ENCODE measurements at places on chromosomes 12 and 14.

DNA sequence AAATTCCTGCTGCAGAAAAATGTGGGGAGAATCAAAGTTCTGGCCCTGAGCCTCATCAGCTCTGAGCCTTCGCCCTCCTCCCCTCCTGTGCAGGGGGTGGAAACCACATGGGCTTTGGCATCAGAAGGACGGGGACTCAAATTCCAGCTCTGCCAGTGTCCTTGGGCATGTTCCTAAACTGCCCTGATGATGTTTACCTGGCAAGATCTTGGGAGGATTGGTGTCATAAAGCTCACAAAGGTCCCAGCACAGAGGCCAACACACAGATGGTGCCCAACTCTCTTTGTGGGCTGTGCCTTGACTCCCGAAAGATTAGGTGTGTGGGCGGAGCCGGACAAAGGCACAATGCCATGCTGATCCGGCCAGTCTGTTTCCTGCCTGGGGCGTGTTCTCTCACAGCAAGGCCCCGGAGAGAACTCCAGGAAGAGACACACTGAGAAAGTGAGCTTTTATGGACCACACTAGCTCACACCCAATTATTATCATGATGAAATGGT is 20.5 kb upstream of the CLMN start:
- no peak for DNase-seq

DNA sequence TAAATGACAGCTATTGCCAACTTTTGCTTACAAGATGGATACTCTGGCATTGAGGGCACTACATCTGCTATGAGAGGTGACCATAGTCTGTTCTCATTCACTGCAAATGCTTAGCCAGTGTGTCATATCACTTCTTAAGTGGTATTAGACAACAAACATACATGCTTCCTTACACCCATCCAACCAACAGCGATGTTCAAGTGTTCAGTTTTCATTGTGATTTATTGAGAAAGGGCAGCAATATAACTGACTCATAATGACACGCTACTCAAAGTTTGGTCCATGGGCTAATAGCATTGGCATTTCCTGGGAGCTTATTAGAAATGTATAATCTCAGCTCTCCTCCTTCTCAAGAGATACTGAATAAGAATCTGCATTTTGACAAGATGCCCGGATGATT is 181.7 kb downstream of the NPAS3 start:
- no peak for DNase-seq

- no peak for DNase-seq
Observed at GRCh38 chr12:25328072-25328712, 77.5 kb upstream of the KRAS start.

DNA sequence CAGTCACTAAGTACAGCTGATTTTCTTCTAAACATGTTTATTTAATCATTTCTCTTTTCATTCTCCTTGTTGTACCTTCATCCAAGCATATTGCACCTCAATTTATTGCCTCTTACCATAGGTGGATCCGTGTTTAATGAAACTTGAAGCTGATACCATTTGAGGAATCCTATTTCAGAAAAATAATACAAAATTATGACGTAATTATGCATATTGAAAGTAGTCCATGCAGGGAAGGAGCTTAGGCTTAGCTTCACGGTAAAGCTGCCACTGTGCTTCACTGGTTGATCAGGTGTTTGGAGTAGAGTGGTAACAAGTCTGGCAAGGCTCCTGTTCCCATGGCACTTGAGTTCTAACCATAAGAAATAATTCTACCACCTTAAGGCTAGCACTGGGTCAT is 61.0 kb upstream of the CLEC14A start:
- no peak for DNase-seq

DNA sequence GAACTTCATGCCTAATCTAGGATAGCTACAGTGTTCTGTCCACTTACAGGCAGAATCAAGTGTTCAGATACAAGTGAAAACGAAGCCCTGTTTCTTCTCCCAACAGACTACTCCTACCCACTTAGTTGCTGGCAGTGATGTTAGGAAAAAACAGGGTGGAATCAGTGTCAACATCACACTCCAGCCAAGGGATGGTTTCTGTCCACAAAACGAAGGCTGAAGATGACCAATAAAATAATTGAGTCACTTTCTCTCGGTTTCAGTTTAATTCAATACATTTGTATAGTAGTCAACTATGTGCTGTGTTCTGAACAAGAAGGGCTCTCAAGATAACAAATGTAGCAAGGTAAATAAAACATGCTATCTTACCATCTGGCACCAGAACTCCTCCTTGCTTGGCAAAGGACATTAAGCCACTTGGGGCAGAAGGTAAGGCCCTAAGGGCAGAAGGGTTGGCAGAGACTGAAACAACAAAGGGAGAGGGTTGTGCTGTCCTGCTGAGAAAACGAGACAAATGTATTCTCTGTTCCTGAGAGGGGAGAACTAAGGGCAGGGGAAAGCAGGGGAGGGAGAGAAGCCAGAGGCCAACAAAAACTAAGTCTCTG is 393.6 kb downstream of the DPF3 start:
- DNase-seq: no peak

GRCh38 chr14:104932676-104933631 is 8.3 kb downstream of the PLD4 start:
- DNase-seq: peak; percentile 89

DNA sequence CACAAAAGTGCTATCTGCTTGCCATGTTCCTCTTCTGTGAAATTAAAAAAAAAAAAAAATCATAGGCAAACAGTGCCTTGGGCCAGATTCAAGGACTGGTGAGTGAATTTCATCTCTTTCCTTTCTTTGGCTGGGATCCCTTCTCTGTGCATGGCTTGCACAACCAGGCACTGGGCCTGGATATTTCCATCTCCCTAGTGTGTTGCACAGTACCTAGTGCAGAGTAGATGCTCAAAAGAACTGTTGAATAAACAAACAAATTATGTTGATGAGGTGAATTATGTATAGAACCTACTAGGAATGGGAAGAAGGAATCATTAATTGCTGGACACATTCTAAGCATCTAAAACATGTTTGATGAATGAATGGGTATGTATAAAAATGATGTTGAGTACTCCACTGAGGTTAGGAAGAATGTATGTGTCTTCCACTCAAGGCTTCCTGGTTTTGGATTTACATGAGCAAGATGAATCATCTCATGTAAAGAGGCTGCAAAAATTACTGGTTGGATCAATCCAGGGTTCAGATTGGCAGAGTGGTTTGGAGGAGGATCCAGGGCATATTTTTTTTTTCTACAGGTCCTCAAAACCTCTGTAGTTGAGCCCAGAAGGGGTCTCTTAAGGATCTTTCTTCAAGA is 93.2 kb downstream of the EMP1 start:
- DNase-seq: no peak

GRCh38 chr14:105325303-105325702 is 10.8 kb downstream of the PACS2 start:
- no peak for DNase-seq

- DNase-seq: no peak
Observed at GRCh38 chr12:109503611-109504010, 26.2 kb downstream of the UBE3B start.

DNA sequence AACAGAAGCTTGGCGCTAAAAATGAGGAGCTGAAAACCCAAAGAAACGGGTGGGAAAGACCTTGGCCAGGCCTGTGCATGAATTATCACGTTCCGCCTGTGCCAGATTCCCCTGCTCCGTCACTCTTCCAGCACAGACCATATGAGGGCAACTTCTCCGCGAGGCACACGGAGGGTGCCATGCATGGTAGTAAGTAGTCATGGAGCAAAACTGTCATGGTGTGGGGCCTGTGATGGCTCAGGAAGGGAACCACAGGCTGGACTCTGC is 148.2 kb downstream of the ANO2 start:
- no peak for DNase-seq

- peak; percentile 31 for DNase-seq
Observed at GRCh38 chr14:64465191-64465822, at the start of gene AKAP5. Gene AKAP5 (plus strand): TSS chr14:64465499. CDS start chr14:64468395, 2,896 bp downstream.

- DNase-seq: no peak
Observed at GRCh38 chr12:121043067-121043466, 4.0 kb upstream of the OASL start.

DNA sequence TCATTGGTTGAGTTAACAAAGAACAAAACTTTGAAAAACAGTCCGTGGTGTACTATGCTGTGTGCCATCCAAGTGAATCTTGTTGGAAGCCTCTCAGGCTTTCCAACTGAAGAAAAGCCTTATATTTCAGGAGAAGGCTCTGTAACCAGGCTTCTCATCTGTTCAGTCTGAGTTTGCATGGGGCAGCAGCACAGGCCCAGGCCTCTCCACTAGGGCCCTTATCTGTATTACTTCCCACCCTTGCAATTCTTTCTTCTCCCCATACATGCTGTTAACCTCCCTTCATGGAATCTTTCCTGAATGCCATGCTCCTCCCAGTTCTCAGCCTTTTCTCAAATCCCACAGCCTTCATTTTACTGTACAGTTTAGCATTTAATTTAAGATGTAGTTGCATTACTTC is 28.3 kb downstream of the FRMD6 start:
- no peak for DNase-seq

DNA sequence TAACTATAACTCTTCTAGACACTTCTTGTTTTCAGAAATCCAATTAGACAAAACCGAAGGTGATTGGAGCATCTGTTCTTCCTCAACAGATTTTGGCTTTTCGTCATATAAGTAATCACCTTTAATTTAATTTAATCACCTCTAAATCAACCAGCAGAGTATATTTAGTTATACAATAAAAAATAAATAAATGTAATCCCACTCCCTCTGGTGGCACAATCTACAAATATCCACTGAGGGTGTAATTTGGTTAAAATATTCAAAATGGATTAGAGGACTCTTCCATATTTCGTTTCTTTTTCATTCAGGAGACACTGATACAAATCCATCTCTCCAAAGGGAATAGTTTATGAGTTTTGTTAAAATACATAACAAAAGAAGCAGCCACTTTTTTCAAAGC is 18.3 kb upstream of the SLC35F4 start:
- DNase-seq: no peak

DNA sequence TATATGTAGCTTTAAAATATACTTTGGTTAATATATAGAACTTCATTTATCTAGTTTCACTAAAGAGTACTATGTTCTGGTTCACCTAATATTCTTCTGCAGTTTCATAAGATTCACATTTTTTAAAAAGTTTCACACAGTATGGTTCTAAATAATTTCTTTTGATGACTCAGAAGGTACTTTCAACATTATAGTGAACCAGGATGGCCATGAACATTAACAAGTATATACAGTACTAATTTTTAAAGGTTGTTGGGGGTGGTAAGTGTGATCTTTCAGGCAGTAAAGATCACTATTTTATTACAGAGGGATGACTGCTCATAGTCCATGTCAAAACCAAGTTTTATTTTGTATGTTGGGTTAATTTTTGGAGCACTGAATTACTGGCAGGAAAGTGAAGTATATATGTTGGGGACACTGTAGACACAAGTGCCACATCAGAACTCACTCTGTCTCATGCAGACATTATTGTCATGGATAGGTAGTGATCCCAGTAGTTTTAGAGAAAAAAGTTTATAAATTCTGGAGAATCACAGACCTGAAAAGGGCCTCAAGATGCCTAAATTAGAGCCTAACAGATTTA is 60.0 kb downstream of the DCAF5 start:
- DNase-seq: no peak

DNA sequence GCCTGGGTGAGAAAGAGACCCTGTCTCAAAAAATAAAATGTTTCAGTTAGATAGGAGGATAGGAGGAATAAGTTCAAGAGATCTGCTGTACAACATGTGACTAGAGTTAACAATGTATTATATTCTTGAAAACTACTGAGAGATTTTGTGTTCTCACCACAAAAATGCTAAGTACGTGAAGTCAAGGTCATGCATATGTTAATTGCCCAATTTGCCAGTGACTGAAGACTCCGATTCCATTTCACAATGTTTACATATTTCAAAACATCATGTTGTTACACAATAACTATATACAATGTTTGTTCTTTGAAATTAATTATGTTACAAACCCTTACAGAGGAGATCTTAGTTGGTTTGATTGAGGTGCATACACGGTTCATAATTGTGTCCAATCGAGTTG is 52.1 kb downstream of the SLC15A4 start:
- no peak for DNase-seq

DNA sequence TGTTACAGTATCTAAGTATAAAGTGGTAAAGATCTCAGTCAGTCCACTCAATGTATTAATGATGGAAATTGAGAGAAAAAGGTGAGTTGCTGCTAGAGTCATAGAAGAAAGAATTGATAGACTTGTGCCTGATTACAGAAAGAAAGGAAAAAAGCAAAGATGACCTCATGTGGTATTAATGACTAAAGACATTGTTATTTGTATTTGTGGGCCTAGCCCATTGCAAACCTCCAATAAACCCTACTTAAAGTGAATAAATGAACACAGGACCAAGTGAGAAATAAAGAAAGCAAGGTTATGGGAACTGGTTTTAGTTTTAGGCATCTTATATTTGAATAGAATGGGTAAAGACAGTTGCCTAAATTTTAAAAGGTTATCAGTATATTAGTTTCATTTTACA is 105.5 kb downstream of the SYT1 start:
- DNase-seq: no peak

DNA sequence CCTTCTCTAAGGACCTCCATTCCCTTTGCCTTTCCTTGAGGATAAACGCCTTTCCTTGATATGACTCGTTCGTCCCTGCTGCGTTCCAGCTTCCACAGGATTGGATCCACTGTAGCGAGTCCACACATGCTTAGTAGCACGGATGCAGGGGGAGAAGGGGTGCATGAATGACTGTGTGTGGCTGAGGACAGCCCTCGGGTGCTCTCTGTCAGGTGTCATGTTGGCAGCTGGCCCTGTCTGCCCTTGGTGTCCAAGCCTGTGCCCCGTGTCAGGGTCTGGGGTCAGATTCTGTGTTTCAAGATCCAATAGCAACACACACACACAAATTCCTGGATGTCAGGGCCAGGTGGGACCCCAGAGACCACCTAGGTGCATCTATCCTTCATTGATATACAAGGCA is 17.5 kb upstream of the KRT80 start:
- DNase-seq: no peak

DNA sequence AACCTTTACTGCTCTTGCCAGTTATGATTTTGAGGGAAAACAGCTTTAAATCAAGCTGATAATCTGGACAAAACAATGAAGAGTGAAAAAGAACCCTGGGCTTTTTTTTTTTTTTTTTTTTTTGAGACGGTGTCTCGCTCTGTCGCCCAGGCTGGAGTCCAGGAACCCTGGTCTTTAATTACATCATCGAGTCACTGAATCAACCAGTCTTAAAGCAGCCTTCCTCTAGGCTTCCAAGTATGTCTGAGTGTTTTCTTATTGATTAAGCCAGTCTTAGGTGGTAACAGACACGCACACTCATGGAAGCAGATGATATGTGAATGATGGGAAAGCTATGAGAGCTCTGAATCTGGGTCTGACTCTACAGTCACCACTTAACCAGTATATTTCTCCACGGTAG is 5.9 kb upstream of the VCPKMT start:
- DNase-seq: no peak

DNA sequence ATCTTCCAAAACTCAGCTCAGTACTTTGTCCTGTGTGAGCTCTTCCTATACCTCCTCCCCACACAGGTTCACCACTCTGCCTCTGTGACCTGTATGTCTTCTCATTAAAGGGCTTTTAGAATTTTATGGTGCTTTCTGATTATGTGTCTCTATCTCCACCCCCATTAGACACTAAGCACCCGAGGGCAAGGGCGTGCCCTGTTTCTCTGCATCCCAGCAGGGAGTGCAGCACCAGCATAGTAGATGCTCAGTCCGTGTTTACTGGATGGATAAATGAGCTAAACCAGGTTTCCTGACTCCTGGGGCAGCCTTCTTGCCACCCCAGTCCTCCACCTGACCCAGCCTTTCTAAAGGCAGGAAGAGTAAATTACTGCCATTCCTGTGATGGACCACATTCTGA is 333.8 kb downstream of the CACNA1C start:
- no peak for DNase-seq

All from stimulated activated CD4-positive, alpha-beta T cell treated with anti-CD3 and anti-CD28 coated beads, Interleukin-1b, Interleukin-23, amount 100 ng/mL, for 24 hours (primary cell).